ENCODE measurements at places on chromosomes 4 and X.

DNA sequence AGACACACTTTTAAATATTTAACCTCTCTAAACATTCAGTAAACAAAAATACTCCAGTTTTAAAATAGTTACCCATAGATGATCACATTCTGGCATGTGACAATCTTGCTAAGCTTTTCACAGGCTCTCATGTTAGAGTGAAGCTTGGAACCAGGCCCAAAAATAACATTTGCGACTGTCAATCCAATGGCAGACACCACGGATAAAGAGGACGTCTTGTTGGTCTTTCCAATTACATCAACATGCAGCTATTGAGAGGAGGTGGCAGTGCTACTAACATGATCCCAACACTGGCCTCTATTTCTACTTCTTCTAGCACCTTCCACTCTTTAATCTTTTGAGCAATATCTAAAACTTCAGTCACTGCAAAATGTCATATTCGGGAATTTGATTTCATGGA, 970.8 kb upstream of the TENM3 start:
- no peak for DNase-seq

DNA sequence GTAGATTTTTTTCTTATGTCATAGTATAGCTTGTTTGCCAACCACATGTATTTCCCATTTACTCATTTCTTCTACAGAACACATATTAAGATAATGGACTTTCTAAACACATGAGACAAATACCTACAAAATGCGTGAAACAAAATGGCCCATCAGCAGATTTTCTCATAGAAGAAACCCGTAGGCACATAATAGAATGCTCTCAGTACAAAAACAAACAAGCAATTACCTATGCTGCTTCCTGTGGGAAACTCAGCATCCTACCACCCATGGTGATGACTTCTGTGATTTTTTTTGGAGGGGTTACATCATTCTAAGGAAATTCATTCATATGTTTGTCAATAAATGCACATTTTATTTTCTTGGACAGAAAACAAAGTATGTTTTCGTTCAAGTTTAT, 343.6 kb downstream of the SPRY1 start:
- DNase-seq: no peak

DNA sequence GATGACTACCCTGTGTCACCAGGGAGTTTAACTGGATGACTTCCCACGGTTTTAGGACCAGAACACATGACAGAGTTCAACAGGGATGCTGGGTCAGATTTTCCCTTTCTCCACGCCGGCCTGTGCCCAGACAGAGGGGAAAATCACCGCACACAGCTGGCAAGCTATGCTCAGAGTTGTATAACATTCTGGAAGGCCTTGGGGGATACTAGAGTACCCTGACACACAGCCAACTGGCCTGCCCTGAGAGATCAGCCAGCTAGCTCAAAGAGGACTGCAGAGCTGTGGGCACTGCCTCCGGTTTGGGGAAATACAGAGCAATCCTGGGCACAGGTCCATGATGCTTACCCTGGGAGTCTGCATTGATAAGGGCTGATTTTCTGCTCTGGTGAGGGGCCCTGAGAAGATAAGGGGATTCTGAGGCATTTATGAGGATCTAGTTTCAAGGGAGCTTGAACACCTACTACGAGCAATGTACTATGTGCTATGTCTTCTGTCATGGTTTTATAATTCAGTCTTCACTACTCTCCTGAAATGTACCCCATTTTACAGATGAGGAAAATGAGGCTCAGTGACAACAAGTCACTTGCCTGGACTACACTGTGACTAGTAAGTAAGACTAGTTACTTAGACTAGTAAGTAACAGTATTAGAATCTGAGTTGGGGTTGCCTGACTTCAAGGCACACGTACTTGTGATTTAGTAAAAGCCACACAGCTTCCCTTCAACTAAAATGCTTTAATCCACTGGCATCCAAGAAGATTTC, 14.7 kb downstream of the C4orf54 start:
- no peak for DNase-seq

GRCh38 chr4:2852481-2852921, 8.9 kb downstream of the ADD1 start:
- no peak for DNase-seq
